GM06990 (cell line): ENCODE measurements at places on chromosomes 12 and 14.
A peak's percentile ranks its signal among the peaks of the same experiment; 100 is the strongest.

DNA sequence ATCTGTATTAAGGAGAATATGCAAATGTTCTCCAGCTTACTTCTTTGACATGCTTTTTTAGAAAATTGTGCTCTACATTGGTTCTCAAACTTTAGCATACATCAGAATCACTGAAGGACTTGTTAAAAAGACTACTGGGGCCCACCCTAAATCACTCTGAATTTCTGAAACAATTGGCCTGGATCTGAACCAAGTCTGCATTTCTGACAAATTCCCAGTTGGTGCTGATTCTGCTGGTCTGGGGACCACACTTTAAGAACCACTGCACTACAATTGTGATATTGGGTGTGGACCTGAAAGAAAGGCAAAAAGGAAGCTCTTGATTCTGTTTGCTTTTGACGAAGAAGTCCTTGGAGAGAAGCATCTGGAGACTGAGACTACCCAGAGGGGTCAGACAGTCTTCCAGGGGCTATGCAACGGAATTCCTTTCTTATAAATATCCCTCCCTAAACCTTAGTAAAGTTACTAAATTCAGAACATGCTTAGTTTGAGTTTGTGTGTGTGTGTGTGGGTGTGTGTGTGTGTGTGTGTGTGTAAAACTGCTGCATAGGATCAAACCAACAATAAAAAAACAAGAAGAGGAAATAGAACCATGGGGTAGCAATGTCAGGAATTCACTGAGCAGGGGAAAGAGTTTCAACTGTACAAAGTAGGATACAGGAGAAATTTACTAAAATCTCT lies 36.8 kb downstream of the EAPP start:
- no peak for DNase-seq

DNA sequence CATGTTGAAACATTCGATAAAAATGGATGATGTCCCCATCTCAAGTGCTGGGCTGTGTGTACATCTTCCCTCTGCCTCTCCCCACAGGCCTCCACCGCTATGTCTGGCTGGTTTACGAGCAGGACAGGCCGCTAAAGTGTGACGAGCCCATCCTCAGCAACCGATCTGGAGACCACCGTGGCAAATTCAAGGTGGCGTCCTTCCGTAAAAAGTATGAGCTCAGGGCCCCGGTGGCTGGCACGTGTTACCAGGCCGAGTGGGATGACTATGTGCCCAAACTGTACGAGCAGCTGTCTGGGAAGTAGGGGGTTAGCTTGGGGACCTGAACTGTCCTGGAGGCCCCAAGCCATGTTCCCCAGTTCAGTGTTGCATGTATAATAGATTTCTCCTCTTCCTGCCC lies 8.6 kb downstream of the PEBP1 start:
- DNase-seq, result no peak

DNA sequence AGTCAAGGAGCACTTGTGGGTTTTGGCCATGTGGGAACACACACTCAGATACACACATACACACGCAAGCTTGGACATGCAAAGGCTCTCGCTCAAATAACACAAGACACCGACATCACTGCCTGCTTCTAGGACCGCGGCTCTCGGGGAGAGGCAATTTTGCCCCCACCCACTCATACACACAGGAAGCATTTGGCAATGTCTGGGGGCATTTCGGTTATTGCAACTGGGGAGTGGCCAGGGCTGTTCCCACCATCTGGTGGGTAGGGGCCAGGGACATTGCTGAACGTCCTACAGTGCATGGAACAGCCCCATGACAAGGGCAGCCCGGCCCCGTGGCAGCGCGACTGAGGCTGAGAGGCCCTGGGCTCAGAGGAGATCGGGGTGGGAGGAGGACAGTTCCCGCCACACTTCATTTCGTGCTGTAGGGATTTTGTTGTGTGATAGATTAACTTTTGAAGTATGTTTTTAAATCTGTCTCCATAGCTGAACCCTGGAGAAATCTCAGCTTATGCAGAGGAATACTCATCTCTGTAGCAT lies 35.6 kb downstream of the RIMBP2 start:
- no peak for DNase-seq

DNA sequence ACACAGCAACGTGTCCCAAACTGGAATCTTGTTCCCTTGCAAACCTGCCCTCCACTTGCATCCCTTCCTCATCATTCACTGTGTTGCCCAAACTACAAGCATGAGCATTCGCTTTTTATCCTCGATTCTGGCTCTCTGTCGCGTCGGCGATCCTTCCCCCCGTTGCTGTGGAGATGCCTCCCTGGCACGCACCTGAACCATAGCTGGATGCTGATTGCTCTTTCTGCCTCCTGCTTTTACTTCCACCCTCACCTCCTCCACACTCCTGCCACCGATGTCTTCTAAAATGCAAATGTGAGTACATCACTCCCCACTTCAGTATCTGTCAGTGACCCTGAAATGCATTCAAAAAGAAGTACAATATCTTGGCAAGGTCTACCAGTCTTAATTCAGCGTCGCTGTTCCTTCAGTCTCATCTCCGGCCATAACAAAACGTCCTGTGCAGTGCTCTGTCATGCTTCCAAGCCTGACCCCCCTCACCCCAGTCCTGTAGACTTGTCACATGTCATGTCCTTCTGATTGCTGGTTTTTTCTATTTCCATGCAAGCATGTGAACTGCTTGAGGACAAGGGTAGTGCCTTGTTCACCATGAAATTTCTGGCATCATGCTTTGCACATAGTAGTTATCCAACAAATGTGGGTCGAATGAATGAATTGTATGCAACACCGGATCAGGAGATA lies 2.5 kb upstream of the PPP2R5C start:
- no peak for DNase-seq

DNA sequence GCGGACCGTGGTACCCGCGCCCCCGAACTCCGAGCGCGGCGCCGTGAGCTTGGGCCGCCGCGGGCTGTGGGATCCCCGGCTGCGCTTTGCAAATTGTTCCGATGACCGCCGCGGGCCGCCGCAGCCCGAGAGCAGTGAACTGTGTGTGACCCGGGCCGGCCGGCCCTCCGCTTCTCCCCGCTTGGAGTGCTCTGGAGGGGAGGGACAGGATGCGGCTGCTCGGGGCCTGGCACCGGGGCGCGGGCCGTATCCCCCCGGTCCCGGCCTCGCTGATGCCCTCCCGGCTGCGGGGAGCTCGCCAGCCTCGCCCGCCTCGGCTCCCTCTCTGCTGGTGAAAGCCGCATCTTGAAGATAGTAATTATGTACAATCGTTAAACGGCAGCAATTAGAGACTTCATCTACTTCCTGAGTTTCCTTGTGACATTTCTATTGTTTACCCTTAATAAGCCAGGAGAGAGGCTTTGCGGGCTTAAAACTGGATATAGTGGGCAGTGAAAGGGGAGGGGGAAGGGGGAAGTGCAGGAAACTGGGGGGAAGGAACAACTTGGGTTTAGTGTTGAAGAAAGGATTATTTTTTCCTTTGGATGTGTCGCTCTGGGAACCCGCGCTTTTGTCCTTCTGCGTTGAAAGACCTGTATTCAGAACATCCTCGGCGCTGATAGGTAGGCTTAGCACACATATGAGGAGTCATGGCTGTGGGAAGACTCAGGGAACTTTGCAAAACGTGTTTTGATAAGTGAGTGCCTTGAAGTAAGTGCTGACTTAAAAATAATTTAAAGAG lies 1.2 kb downstream of the PELI2 start:
- DNase-seq, result peak; percentile 15

GRCh38 chr12:121837680-121838079 lies 21.0 kb downstream of the HPD start:
- no peak for DNase-seq

DNA sequence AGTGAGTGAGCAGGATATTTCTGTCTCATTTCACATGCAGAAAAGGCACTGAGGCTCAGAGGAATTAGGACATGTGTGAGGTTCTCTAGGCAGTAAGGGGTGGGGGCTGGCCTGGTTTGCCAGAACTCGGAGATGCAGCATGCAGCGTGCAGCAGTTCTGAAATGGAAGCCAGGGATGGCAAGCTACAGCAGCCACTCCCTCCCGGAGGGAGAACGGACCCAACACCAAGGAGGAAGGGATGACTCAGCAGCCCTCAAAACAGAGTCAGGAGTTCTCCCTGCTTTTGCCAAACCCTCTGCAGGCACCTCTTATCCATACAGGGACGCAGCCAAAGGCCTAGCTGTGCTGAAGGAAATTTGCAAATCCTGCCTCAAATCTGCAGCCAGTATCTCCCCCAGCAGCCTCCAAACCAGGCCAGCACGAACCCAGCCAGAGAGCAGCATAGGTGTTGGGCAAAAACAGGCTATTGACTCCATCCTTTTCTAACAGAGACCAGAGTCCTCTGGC lies 10.3 kb upstream of the SERPINA3 start:
- DNase-seq, result no peak

GRCh38 chr12:105324704-105325103 lies 5.8 kb upstream of the C12orf75 start:
- no peak for DNase-seq

GRCh38 chr12:104352106-104352713 lies 48.7 kb downstream of the EID3 start:
- DNase-seq, result no peak

DNA sequence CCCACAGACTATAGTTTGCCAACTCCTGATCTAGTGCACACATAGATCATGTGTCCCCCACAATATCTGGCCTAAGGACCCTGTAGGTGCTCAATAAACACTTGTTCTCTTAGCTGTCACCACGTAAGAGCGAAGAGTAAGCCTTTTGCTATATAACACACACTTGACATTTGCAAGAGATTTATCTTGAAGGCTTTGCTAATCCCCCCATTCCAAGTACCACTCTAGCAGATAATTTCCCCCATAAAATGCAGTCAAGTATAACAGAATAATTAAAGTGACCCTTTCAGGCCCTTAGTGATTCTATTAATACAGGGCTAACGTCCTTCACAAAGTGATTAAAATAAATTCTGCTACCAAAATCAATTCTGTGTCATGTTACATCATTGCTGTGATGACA lies 87.5 kb downstream of the PLXNC1 start:
- no peak for DNase-seq

- no peak for DNase-seq
Measured at GRCh38 chr12:27515671-27516070, 8.3 kb upstream of the PPFIBP1 start.

GRCh38 chr14:66403183-66403582 lies 83.0 kb upstream of the CCDC196 start:
- DNase-seq, result peak; percentile 8

GRCh38 chr14:99731547-99732435 lies 47.7 kb downstream of the CYP46A1 start:
- no peak for DNase-seq
